ENCODE measurements at places on chromosomes 1 and 21. TPM values are rescaled to one million over a fixed set of nuclear protein-coding genes. Genes with fewer than 3 reads are reported as not detected.

KRTAP12-2 gene
- not detected for total RNA-seq

LRRC8C gene
- 3.4 TPM for total RNA-seq

DNA sequence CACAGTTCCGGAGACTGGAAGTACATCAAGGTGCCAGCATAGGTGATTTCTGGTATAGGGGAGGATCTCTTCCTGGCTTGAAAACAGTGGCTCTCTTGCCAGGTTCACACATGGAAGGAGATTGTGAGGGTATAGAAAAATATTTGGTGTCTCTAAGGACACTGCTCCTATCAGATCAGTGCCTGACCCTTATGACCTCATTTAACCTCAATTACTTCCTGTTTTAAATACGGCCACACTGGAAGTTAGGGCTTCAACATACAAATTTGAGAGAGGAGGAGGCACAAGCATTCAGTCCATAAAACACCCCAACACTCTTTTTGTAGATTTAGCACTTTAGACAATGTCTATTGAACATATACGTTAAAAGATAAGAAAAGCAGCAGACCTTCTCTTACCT is 37.0 kb downstream of the COL6A1 start:
- no peak for DNase-seq

DNA sequence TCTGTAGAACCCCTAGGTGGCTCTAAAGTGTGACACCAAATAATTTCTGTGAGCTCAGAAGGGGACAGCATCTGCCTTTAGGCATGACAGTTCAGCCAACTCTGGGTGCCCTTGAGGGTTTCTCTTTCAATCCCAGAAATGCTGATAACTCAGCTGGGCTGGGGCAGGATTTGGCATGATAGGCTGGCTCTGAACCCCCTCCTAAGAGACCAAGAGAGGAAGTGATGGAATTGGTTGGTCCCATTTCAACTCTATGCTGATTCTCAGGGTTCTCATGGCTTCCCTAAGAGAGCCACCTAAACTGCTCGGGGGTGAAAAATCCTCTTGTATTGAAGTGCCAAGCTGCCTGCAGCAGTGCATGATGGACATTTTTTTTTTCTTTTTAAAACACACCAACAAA is 28.5 kb upstream of the TMEM39B start:
- DNase-seq, result no peak

DNA sequence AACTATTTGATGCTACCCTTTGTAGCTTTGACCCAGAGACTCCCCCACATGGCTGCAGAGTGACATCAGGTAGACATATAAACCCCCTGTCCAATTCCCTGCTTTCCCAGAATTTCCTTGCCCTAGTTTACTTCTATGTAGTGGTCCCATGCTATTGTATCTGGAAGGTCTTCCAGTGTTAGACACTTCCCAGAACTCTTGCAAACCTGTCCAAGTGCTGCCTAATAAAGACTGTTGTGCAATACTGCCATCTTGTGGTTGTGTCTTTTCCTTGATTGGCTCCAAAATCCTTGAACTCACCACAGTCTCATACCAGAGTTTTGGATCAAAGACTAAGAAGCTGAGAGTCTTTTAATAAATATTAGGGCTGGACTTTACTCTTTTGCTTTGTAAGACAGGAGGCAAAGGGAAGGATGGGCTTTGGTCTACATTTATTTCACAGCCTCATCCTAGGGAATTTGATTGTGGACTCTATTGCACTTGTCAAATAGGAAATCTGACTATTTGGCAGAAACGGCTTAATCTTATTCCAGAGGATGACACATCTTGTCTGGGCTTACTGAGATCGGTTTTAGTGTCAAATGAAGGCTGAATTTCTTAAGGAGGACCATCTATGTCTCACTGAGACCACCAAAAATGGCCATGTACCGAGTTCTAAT is 169.9 kb downstream of the LRRC7 start:
- DNase-seq, result peak; percentile 89
